ENCODE measurements at places on chromosomes 4 and X.

DNA sequence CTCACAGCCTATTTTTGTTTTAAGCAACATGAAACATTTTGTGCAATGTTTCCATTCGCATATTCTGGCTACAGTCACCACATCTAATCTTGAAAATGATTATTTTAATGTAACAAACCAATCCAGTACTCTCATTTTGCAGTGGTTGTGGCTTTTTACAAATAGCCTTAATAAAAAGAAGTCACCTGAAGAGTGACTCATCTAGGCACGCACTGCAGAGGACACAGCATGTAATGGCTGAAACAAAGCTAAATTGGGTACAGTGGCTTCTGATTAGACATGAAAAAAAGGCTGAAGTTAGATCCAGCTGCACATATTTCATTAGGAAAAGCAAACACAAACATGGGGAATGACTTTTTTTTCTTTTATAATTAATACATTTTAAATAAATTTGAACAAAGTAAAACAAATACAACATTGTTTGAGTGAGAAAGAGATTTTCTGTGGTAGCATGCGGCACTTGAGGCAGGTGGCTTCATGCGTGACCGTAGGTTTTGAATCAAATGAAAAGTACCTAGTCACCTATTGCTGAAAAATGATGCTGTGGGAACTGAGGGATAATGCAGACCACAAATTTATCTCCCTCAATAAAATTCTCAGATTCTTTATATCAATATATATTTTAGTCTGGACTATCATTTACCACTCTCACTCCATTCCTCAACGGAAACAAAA lies 240.8 kb upstream of the DDX53 start:
- no peak for DNase-seq

DNA sequence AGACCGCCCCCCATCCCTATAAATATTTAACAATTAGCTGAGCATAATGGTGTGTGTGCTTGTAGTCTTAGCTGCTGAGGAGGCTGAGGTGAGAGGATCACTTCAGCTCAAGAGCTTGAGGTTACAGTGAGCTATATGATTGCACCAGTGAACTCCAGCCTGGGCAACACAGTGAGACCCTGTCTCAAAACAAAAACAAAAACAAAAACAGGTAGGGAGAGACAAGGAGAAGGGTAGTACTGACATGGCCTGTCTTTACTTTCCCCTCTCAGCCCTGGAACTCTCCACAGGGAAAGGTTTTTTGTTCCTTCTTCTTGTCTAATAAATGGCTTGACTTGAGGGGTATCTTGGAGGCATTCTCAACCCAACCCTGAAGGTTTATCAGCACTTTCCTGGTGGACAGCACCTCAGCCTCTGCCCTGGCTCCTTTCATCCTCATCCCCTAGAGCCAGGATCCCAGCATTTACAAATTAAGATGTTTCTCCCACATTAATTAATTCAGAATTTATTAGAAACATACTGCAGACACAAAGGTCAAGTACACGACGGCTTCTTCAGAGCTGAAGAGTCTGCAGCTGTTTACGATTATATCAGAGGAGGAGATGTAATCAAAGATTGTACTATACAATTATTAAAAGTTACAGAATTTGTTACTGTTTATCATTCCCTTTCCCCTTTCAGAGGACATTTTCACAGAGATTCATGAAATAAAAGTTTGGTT lies 131.8 kb downstream of the AFF1 start:
- no peak for DNase-seq

GRCh38 chr4:139872274-139872673 lies 206.7 kb downstream of the MGST2 start:
- DNase-seq, result no peak

DNA sequence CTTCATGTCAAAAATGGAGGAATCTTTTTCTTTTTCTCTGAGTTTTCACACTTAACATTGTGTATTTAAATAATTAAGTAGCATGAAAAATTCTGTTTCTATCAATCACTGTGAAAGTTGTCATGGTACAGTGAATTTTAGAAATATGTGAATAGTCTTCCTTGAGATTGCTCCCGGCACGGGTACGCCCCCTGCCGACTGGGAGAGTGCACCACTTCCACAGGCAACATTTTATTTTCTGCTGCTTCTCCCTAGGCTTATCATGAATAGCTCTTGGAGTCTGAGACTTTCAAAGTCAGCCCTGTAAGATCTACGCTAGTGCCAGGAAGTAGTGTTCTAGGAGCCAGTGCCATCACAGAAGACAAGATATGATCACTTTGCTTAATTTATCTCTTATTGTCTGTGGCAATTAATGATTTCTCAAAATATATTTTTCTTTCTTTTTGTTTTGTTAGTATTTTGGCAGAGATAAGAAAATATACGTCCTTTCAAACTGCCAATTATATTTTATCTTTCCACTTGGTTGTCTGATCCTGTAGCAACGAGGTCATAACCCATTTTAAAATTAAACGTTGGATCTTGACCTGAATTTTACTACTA lies 763.8 kb upstream of the AADAT start:
- peak; percentile 3 for DNase-seq

- no peak for DNase-seq
These were observed 121.1 kb upstream of the NDST4 start for GRCh38 chr4:115234405-115235093.
